ENCODE measurements at places on chromosomes 5 and 9.

DNA sequence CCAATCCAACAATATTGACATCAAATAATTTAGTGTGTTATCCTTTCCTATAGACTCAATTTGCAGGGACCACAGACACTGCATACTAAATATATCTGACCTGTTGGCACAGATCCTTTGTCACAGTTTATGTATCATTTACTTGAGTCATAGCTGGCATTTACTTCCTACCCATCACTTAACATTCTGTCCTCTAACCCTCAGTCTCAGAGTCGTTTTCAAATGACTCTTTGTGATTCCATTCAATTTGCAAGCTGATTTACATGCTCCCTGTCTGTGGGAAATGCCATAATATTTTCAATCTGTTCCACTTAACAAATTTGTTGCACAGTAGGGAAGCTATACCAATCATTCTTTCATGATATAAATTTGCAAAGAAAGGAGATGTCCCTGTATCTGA, 265.7 kb upstream of the EDIL3 start:
- DNase-seq: no peak

DNA sequence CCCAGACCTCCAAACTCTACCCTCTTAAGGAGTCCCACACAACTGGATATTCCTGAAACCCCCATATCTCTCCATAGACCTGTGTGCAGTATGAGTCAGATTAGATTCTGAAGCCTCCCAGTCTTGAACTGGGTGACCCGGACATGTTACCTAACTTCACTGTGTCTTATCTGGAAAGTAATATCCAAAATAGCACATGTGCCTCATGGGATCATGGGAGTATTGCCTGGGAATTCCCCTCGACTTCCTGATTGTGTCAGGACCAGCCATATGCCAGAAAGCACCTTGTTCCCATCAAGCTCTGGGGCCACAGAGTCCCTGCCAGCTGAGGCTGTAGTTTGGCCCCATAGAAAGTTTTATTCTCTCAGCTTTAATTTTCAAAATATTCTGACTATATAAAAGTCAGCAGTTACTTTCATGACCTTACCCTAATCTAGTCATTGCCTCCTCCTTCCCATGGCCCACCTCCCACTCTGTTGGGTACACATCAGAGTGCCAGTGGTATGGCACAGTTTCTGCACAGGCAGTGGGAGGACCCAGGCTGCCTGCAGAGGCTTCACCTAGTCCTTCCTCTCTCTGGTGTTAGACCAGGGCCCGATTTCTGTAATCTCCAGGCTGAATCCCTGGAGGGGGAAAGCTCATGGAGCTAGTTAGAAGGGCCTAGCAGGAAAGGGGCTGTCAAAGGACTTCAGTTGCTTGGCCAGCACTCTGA, 19.5 kb upstream of the B4GALT1 start:
- DNase-seq: no peak

DNA sequence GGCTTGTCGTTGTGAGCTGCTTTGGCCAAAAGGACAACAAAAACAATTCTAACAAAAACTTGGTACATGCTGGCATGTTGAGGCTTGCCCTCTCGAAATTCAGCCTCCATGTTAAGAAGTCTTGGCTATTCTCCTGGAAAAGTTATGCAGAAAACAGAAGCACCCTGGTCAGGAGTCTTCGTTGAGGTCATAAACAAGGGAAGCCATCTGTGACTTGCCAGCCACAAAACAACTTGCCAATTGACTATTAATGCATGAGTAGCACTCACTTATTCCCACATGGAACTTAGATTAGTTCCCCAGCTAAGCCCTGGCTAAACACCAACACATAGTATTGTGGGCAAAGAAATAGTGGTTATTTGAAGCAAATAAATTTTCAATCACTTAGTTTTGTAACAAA, 521.0 kb upstream of the CHD1 start:
- DNase-seq: no peak

GRCh38 chr5:74725331-74725730, 40.3 kb downstream of the HEXB start:
- DNase-seq: no peak

- DNase-seq: no peak
These were observed 149.3 kb upstream of the POU5F2 start for GRCh38 chr5:93890657-93891056.

DNA sequence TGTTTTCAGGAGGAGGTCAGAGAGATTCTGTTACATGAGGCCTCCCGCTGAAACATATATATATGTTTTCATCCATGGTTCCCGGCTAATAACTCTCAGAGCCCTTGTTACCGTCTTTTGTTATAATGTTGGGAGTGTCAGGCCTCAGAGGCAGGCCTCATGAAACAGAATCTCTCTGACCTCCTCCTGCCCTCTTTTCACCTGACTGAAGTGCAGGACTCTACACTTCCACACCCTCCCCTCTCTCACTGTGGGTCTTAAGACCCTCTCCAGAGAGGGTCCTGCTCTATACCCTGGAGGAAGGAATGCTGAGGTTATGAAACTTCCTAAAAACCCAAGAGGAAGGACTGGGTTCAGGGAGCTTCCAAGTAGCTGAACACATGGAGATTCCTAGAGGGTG, 28.5 kb upstream of the PTGER4 start:
- DNase-seq: no peak

DNA sequence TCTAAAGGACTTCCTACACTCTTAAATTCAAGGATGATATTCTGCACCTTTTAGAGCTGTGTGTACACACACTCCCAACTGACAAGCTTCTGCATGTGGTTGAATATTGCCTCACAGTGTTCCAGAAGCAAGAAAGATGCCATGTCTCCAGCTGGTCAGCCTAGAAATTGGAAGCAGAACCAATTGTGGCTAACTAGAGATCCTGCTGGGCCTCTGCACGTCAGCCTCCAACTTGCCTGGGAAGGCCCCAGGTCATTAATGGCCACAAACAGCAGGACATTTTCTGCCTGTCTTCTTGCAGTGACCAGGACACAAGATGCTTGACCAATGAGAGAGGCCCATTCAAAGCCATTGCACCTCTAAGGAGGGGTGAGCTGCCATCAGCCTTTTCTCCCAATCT, 571.9 kb upstream of the BRINP1 start:
- DNase-seq: no peak

- DNase-seq: no peak
These were observed 23.6 kb upstream of the MYORG start for GRCh38 chr9:34400275-34400674.

DNA sequence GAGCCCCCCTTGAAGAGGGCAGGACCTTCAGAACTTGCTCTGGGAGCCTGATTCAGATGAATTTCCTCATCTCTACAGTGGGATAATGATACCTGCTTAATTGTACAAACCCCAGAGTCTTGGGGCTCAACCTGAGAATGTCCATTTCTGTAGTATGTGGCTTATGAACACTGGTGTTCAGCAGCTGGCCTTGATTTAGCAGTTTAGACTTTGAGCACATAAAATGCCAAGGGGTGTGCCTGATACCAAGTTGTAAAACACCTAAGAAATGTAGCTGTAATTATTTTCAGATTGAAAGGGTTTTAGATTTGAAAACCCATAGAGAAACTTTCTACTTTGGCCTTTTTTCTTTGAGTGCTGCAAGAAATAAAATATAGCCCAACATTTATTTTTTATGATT, 44.9 kb downstream of the SFXN1 start:
- DNase-seq: no peak

DNA sequence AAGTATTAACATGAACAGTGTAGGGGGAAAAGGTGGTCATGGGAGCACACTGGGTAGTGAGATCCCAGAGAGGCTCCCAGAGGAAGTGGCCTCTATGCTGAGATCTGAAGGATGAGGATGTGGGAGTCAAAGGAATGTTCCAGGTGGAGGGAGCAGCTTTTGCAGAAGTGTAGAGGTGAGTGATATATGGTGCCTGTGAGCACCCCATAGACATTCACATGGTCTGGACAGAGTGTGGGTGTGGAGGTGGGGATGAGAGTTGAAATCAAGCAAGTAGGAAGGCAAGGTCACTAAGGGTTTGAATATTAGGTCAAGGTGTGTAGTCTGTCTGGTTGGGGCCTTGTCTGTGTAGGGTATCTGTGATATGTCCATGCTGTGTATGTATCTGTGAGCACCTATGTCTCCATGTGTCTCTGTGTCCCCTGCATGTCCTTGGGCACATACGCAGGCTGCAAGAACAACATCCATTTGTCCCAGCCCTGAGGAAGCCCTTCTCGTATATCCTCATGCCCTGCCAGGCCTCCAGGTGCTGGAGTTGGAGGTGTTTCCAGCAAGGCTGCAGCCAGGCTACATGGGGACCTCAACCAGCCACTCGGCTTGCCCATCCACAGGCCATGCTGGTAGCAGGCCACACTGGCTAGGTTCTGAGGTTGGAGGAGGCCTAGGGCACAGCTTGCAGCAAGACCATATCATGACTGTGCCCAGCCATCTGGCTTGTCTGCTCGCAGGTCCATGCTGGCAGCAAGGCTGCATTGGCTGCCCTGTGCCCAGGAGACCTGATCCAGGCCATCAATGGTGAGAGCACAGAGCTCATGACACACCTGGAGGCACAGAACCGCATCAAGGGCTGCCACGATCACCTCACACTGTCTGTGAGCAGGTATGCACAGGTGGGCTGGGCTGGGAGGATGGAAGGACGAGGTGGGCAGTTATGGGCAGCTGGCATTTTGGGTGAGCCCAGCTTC, 4.7 kb downstream of the PDLIM4 start:
- no peak for DNase-seq

DNA sequence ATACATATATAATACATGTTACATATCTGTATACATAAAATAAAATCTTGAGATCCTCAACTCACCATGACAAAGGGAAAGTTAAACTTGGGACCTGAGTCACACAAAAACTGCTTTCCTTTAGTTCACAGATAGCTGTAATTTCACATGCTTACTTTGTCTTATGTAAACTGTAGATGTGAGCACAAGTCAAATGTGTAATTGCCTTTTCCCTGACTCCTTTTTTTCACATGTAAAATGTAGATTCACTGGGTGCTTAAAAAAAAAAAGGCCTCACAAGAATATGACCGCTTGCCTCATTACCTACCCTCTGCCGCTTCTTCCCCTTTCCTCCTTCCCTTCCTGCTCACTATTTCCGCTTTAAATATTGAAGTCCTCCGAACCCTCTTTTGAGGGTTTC, 21.9 kb upstream of the FAM169A start:
- no peak for DNase-seq

DNA sequence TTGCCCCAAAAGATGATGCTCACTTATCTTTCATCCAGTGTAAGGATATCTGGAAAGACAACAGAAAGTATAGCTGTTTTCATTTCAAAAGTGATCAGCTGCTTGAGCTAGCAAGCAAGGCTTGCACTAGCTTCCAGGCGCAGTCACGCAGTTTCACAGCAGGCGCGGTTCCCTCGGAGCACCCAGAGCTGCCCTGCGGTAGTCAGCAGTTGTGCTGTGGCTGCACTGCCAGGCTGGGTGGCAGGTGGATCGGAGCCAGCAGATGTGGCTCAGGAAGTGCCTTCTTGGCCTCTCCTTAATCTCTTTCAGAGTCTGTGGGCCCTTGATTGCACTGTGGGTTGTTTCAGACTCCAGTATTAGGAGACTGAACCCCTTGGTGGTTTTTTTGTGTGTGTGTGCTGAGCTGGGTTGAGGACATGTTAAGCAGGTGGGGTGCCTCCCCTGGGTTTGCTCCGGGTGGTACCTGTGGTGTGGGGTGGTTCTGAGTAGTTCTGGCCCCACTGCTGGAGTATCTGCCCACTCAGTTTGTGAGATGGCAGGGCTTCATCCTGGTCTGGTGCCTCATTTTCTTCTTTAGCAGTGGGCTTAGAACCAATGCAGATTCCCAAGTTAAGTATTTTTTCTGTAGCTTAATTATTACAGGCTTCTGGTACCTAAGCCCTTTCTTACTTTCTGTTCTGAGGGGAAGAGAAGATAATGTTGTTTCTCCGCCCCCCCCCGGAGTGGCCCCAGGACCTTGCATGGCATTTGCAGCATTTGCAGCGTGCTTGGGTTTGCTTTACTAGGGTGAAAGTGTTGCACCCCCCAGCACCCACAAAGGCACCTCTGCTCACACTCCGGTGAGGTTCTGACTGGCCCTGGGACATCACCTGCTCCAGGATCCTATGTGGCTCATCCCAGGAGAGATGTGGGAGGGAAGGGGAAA, 16.4 kb downstream of the TENT4A start:
- DNase-seq: peak; percentile 30

- DNase-seq: no peak
These were observed 119.7 kb downstream of the IRX2 start for GRCh38 chr5:2631758-2632157.

GRCh38 chr9:20948703-20949102, 82.7 kb downstream of the HACD4 start:
- no peak for DNase-seq

GRCh38 chr5:1440098-1440493, 5.1 kb downstream of the SLC6A3 start:
- DNase-seq: no peak

DNA sequence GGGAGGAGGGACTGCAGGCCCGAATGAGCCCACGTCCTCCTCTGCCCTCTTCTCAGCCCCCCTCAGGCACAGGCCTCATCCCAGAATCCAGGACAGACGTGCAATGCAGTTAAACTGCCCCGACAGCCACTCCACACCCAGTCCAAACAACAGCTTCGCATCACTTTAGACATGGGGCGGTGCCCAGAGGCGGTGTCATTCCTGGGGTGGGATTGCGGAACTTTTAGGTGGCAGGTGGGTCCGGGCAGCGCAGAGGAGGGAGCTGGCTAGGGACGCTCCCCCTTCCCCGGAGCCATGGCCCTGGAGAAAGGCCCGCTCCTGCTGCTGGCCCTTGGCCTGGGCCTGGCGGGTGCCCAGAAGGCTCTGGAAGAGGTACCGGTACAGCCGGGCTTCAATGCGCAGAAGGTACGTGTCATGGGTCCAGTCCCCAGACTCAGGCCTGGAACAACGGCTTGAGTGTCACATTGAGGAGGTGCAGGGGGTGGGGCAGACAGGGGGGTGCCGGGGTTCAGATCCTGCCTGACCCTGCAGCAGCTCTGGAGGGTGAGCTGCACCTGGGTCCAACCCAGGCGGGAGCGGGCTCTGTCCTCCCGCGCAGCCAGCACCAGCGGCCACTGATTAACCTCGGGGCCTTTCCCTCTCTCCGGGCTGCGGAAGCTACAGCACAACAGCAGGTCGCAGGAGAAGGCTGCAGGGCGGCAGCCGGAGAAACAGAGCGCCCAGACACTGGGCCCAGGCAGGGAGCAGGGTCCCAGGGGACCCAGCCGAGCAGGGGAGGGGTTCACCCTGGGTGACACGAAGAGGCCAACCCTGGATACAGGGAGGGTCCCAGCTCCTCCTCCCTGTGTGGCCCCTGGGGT, 25.2 kb downstream of the GLT6D1 start:
- no peak for DNase-seq
